Stimulated activated CD8-positive, alpha-beta memory T cell treated with anti-CD3 and anti-CD28 coated beads, Interleukin-4, amount 100 ng/mL, for 4 hours (primary cell): ENCODE measurements at places on chromosomes 2 and 18.
A peak's percentile ranks its signal among the peaks of the same experiment; 100 is the strongest.

- DNase-seq: no peak
These were observed 148.7 kb upstream of the VRK2 start for GRCh38 chr2:57897920-57898319.

DNA sequence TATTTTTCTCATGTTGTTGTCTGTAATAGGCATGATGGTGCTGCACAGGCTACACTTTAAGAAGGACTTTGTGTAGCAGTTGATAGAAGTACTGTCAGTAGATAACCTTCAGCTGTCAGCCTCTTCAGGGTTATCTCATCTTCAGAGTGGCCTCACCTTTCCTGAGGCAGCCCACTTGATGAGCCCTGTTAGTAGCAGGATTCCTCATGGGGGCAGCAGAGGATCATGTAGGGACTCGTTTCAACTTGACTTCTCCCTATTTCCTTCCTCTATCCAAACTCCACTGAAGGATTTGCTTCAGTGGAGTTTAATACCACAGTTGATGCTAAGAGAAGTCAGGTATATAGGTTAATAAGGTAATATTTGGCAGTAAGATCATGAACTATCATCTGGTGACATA is 530.3 kb upstream of the FSIP2 start:
- no peak for DNase-seq

DNA sequence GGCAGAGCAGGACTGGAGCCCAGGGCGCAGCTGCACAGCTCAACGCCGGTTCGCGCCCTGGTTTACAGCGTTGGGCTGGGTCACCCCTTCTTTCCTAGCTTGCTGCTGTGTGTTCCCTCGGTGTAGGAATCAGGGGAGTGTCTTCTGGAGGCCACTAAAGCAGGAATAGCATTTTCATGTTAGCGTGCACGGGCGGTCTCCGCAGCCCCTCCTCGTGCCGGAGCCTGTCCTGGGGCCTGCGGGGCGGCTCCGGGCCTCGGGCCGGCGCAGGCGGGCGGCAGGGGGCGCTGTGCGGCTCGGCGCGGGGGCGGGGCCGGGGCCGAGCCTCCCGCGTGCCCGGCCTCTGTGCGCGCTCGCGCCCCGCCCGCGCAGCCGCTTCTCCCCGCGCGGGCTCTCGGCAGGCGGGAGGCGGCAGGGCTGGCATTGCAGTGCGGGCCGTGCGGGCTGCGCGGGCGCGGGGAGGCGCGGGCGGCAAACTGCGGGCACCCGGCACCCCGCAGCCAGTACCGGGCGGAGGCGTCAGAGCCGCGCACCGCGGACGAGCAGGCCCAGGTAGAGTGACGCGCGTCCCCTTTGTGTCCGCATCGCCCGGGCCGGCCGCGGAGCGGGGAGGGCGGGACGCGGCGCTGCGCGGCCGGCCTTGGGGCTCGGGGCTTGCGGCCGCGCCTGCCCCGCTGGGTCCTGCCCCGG is at the start of gene RNF144A:
RNF144A (plus strand) TSS at position 342 of the 690 bp plus-strand sequence. CDS start 79,515 bp downstream, outside the sequence.
- DNase-seq: peak; percentile 34

- no peak for DNase-seq
These were observed 94.3 kb downstream of the VAPA start for GRCh38 chr18:10008006-10008647.

GRCh38 chr2:20578895-20579825 is 71.7 kb downstream of the HS1BP3 start:
- no peak for DNase-seq

GRCh38 chr18:58180738-58181353 is 136.8 kb downstream of the NEDD4L start:
- DNase-seq: peak; percentile 35

DNA sequence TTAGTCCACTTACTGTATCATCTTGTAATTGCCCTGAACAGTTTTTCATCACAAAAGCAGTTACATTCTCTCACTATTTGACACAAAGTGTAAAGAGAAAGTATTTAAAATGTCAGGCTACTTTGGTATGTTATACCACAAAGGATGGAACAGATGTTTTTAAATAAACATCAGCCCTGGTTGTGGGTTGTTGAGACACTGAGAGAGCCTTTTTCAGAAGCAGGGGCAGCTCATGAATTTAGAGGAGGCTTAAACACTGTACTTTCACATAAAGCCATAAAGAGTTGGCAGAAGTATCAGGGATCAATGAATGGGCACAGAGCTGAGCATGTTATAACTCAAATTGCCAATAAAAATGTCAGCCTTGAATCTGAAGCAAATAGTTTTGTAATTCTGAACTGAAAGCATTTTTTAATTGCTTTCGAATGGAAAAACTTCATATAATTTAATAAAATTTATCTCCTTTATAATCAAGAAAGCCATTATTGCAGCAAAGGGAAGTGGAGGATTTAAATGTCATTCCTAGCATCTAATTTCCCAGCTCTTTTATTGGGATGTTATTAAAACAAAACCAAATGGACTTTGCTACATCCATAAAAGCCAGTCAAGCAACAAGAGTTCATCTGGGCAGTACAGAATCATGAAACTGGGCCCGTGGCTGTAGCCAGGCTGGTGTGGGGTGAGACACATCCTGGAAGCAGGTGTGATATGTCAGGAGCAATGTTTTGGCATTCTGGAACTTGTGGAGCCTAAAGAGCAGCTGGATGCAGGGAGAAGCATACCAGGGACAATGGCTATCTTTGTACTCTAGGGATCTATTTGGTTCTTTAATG is 95.1 kb upstream of the NT5C1B start:
- DNase-seq: no peak

DNA sequence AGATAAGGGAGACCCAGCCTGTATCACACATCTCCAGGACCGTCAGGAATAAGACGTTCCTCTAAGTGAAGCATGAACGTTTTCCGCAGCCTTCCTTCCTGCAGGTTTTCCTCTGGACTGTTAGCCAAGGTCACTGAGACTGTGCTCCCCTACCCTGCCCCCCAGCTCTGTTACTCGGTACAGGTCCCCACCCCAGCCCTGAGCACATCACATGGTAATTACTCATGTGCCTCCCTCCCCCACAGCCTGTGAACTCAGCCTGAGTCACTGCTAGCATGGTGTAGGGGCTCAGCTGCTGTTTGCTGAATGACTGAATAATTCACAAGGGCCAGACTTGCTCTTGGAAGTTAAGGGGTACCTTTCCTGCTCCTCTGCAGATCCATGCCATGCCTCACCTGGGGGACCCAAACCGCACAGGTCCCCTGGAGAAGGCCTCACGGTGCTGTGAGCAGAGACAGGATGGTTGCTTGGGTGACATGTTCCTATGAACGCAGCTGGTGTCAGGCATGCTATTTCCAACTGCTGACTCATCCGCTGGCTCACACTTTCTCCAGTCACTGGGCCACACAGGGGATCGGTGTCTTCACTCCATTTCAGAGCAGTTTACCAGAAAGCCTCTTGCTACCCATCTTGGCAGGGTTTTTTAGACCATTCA is 88.2 kb downstream of the PLB1 start:
- peak; percentile 55 for DNase-seq

DNA sequence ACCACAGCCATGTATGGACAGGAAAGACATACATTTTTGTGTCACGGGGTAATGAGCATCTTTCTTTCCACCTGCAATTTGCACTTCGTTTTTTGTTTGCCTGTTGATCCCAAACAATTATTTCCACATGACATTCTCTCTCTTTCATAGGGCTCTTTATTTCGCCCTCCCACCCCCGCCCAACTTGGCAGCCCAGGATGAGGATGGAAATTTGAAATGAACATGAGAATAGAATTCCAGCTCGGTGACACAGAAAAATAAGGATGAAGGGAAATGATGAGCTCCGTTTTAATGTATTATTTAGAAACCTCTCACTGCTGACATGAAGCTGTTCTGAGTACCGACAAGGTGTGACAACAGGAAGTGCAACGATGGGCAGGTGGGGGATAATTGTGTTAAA is 443.3 kb downstream of the SOCS6 start:
- DNase-seq: no peak

DNA sequence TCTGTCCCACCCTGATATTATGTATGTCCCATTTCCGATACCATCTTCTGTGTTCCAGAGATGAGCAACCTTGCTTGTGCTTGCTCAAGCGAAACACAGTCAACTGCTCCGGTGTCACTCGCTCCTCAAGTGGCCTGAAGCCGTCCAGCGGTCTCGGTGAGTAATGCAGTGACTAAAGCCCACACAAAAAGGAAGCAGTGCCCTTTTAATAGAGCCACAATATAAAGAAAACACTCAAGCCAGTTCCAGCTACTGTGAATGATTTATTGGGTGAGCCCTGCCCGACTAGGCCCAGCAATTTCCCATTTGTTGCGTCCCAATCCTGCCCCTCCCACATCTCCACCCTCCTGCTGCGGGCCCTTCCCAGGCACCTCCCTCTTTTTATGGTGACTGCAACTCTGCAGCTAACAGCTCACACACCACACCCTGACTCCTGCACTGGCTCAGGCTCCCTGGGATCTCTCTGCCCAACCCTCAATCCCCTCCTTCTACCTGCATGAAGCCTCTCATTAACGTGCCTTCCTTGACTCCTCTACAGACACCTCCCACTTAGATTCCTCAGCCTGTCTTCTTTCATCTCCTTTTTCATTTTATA is 44.2 kb upstream of the DSC1 start:
- no peak for DNase-seq

- DNase-seq: no peak
These were observed 2798.0 kb upstream of the TEKT4 start for GRCh38 chr2:92073036-92073814.

- no peak for DNase-seq
These were observed 3.0 kb downstream of the LYG1 start for GRCh38 chr2:99297994-99298393.

DNA sequence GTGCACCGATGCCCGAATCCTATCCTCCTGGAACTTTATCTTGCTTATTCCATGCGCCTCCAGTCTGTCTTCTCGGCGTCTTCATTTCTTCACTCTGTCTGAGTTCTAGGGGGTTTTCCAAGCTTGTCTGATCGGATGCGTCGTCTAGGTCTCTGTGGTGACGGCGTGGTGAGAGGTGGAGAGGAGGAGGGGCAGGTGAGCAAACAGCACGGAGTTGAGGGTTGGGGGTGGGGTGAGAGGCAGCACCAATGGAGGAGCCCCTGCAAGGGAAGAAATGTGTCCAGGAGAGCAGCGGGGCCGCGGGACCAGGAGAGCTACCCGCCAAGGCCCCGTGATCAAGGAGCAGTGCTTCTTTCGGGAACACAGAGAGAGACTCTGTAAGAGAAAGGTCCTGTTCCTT is 131.3 kb upstream of the TWIST2 start:
- no peak for DNase-seq

GRCh38 chr2:145050134-145050533 is 530.2 kb upstream of the ZEB2 start:
- no peak for DNase-seq

DNA sequence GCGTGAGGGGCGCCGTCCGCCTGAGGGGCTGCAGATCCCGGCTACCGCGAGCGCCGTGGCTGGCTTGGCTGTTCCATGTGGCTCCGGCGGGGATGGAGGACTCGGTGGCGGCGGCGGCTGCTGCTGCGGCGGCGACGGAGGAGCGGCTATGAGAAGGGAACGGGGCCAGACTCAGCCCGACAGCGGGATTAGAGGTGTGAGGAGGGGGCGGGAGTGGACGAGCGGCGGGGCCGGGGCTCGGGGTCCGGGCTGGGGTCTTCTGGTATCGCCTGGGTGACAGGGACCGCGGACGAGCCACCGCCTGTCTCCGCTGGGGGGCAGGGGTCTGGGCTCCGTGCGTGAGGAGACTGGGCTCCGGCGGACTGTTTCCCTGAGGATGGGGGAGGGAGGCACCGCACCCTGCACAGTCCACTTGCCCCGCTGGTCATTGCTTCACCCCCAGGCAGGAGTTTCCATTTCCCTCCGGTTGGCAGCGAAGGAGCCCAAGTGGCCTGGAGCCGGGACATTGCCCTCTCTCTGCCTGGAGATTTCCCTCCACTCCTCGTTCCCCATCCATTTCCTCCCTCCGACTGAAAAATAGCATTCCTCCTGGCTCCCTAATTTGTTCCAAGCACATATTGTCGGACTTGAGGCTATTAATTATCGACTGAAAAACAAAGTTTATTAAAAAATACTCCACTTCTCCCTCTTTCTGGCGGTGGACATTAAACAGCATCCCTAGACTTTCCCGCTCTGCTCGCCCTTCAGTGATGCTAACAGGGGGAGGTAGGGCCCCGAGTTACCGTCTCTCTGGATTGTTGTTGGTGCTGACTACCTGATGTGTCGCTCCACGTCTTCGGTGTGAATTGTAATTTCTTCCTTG is 577 bp downstream of the EHBP1 start:
- no peak for DNase-seq

DNA sequence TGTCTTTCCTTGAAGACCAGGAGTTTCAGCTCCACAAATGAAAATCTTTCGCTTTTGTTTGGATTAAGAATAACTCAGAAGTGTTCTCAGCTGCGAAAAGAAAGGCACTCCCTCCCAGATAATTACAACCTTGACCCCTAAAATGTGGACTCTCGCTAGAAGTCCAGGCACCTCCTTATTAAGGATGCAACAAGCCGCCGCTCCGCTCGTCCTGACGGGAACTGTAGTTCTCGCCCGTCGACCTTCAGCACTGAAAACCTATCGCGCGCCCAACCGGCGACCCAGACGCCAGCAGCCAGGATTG is 559 bp downstream of the IMMT start:
- DNase-seq: no peak

- no peak for DNase-seq
These were observed 304.2 kb downstream of the CYRIA start for GRCh38 chr2:16361261-16361995.

DNA sequence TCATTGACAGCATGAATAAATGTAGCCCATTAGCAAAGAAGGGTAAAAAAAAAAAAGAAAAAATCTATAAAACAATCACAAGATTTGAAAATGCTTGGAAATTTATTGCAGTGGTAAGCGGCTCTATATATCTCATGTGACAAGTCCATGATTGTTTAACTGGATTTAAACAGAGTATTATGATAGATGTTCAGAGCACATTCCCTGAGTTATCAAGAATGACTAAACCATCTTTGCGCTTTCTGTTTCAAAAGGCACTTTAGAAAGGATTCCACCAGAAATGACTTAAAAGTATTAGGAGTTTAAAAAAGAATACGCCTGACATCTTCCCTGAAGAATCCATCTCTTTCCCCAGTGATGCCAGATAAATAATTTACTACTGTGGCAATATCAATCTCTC is 409.5 kb upstream of the UBE2E3 start:
- DNase-seq: no peak
